ENCODE measurements at places on chromosomes 7 and 10. TPM values are rescaled to one million over a fixed set of nuclear protein-coding genes. Genes with fewer than 3 reads are reported as not detected.

DNA sequence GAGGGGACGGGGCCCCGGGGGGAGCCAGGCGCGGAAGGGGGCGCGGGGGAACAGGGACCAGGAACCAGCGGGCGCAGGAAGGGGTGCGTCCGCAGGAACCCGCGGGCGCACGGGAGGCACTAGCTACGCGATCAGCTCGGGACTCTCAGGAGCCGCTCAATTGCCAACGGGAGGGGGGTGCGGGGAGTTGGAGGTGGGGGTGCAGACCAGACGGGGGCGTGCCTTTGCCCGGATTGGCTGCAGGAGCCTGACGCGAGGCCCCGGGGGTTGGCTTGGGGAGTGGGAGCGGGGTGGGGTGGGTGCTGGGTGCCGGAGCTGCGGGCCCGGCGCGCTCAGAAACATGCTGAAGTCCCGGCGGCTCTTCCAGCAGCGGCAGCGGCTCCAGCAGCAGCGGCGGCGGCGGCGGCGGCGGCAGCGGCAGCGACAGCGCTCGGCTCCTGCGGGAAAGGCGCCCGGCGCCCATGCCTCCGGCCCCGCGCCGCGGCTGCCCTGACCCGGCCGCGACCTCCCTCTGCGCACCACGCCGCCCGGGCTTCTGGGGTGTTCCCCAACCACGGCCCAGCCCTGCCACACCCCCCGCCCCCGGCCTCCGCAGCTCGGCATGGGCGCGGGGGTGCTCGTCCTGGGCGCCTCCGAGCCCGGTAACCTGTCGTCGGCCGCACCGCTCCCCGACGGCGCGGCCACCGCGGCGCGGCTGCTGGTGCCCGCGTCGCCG, at the start of gene ADRB1:
TSS of gene ADRB1 (plus strand) at position 335 of the 715 bp plus-strand sequence. CDS start at position 602, 267 bp downstream.
- no peak for DNase-seq

Gene SCART1
- total RNA-seq: 0.73 TPM

Gene OR2A5
- not detected for total RNA-seq

GRCh38 chr7:70569335-70569819, 562.6 kb upstream of the GALNT17 start:
- DNase-seq: no peak

- no peak for DNase-seq
These were observed 1.6 kb downstream of the TSPAN14 start for GRCh38 chr10:80455461-80456349.

GRCh38 chr7:29806208-29806994, at the start of gene WIPF3:
TSS of gene WIPF3 (plus strand) at chr7:29806508. CDS start at chr7:29834725, 28,217 bp downstream.
- DNase-seq: no peak

DNA sequence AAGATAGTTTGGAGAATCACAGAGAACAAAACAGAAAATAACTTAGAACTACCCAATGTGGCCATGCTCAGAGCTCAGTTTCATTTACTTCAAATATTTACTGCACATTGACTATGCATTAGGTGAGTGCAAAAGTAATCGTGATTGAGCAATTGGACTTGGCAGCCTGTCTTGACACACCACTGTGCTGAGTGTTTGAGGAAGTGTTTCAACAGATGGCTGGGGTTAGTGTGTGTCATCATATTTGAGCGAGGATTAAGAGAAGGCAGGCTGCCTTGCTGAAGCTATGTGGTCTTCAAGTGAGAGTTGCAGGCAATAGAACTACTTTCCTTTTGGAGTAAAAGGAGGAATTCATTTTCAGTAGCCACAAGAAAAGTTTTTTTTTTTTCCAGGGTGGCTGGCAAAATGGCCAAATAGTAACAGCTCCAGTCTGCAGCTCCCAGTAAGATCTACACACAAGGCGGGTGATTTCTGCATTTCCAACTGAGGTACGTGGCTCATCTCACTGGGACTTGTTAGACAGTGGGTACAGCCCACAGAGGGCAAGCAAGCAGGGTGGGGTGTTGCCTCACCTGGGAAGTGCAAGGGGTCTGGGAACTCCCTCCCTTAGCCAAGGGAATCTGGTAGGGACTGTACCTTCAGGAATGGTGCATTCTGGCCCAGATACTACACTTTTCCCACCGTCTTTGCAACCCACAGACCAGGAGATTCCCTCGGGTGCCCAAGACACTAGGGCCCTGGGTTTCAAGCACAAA, 37.6 kb downstream of the AKR1C4 start:
- no peak for DNase-seq
